Activated naive CD4-positive, alpha-beta T cell treated with anti-CD3 and anti-CD28 coated beads, Interleukin-2, amount 10 ng/mL, durations not matched to agents 5 hours and 36 hours (primary cell): ENCODE measurements at places on chromosomes 7 and 10. TPM values are rescaled to one million over a fixed set of nuclear protein-coding genes. Genes with fewer than 3 reads are reported as not detected.

Gene AASS
- total RNA-seq = 0.67 TPM

Gene ARHGAP22
- total RNA-seq = not detected

Gene UTF1
- not detected for total RNA-seq

Gene EN2
- not detected for total RNA-seq

Gene SLC13A4
- not detected for total RNA-seq

Gene PSMC2
- total RNA-seq = 107 TPM

Gene ABCB1
- total RNA-seq = 2.2 TPM

Gene FFAR4
- total RNA-seq = not detected

Gene ZWINT
- 59.9 TPM for total RNA-seq

Gene COA1
- 54.3 TPM for total RNA-seq
